Activated CD4-positive, CD25-positive, alpha-beta regulatory T cell treated with anti-CD3 and anti-CD28 coated beads, Interleukin-2, amount 50 U/mL, for 24 hours (primary cell): ENCODE measurements at places on chromosomes 11 and 22.

DNA sequence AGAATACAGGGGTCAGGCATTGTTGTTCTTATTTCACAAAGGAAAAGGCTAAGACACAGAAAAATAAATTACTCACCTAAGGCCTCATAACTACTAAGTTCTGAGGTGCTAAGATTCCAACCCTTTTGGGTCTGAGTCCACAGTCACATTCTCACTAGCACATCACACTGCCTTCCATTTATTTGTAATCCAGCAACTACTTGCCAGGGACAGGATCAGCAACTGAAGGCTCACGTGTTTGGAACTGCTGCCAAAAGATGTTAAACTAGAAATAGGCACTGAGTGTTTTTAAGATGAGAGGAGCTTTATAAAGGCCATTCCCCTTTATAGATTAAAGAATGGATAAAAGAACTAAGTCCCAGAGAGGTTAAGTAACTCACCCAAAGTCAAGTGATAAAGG lies 58.0 kb downstream of the CADM1 start:
- ATAC-seq, result no peak

- no peak for ATAC-seq
Measured at GRCh38 chr11:88689548-88690240, 352.2 kb upstream of the CTSC start.

GRCh38 chr11:107860688-107861087 lies 2.1 kb upstream of the SLC35F2 start:
- ATAC-seq, result no peak

DNA sequence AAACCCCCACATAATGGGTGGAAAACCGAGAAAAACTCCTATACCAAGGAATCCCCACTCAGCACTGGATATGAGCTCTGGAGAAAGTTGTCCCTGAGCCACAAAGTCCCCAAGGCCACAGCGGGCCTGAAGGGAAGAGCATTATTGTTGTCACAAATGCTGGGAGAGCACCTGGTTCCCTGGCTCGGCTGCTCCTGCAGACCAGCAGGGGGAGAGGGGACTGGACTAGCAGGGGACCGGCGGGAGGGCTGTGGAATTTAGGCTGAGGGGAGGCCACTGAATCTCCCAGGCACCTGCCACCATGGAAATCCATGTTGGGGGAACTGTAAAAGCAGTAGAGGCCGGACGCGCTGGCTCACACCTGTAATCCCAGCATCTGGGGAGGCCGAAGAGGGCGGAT lies 7.0 kb downstream of the PC start:
- no peak for ATAC-seq

- no peak for ATAC-seq
Measured at GRCh38 chr11:28447226-28447625, 339.0 kb downstream of the METTL15 start.

DNA sequence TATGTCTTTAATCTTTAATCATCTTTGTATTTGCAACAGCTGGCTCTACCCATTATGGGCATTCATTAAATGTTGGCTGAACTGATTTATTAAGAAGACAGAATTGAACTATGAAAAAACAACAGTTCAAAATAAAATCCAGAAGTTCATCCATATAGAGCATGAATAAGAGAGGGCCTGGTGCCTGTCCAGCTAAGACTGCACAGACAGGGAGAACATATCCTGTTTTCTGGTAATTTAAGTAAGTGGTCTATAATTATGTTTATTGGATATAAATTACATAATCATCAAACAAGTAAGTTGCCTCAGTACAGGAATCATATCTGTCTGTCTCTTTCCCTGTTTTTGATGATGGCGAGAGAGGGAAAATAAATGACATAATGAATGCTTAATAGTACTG lies 137.2 kb downstream of the RBFOX2 start:
- no peak for ATAC-seq

- no peak for ATAC-seq
Measured at GRCh38 chr11:3736816-3737215, 60.5 kb downstream of the NUP98 start.

- no peak for ATAC-seq
Measured at GRCh38 chr22:31556627-31557203, 60.4 kb downstream of the SFI1 start.

DNA sequence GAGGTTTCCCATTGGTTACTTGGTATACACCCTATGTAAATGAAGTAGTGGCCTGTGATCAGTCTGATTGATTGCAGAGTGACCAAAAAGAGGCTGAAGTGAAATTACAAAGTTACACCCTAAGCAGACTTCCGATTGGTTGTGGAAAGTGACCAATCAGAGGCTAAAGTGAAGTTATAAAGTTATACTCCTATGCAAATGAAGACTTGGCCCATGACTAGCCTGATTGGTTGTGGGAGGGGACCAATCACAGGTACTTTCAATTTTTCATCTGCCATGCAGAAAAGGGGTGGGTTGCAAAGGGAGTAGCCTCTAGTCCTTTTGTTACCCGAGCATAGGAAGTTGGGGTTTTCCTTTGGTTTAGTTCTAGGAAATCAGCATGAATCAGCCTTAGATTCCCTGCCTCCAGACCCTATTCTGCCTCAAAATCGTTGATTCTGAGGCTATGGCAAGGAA lies 18.1 kb upstream of the CSTF3 start:
- no peak for ATAC-seq

DNA sequence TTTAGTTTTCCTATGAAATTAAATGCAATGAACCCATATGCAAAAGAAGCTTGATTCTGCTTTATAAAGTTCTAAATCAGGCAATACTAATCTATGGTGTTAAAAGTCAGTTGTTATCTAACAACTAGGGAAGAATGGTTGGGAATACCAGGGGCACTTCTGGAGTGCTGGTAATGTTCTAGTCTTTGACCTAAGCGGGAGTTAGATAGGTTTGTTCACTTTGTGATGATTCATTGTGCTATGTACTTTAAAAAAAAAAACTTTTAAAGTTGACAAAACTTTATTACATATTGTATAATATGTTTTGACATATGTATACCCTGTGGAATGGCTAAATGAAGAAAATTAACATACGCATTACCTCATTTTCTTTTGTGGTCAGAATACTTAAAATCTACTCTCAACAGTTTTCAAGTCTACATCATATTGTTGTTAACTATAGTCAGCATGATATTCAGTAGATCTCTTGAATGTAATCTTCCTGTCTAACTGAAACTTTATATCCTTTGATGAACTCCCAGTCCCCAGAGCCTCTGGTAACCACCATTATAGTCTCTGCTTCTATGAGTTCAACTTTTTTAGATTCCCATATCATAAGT lies 39.2 kb downstream of the BIRC2 start:
- no peak for ATAC-seq

GRCh38 chr11:26946257-26946716 lies 47.6 kb upstream of the FIBIN start:
- ATAC-seq, result no peak

- ATAC-seq, result no peak
Measured at GRCh38 chr22:22593964-22594656, 35.0 kb upstream of the PRAME start.
